Dermis microvascular lymphatic vessel endothelial cell (primary cell): ENCODE measurements at places on chromosomes 3 and 15. TPM values are rescaled to one million over a fixed set of nuclear protein-coding genes. Genes with fewer than 3 reads are reported as not detected.

- no peak for DNase-seq
Observed at GRCh38 chr3:189883113-189883753, 237.5 kb downstream of the P3H2 start.

GRCh38 chr3:37779289-37780152 lies 82.2 kb upstream of the CTDSPL start:
- peak; percentile 75 for DNase-seq

The TMEM212 gene
- not detected in 2 replicates for total RNA-seq

The PSTPIP1 gene
- total RNA-seq: 0.13 and 0.25 TPM in 2 replicates

GRCh38 chr3:187621881-187622280 lies 48.3 kb downstream of the SST start:
- DNase-seq: no peak

The MRAS gene
- 9.4 and 11.4 TPM in 2 replicates for total RNA-seq

DNA sequence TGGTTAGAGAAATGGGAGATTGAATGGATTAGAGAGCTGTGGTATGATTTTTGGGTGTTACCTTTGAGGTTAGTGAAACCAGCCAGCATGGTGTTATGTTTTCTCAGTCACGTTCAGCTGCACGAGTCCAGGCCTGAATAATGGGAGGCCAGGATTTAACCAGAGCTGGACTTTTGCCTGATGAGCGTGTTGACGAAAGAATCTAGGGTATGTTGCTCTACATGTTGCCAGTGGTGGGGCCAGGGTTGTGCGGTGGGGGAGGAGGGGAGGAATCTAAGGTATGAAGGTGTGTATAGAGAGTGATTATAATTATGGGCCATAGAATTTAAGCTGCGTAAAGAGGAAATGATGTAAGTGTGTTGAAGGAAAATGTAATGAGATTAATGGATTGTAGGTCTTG lies 22.8 kb downstream of the MINDY2 start:
- no peak for DNase-seq

DNA sequence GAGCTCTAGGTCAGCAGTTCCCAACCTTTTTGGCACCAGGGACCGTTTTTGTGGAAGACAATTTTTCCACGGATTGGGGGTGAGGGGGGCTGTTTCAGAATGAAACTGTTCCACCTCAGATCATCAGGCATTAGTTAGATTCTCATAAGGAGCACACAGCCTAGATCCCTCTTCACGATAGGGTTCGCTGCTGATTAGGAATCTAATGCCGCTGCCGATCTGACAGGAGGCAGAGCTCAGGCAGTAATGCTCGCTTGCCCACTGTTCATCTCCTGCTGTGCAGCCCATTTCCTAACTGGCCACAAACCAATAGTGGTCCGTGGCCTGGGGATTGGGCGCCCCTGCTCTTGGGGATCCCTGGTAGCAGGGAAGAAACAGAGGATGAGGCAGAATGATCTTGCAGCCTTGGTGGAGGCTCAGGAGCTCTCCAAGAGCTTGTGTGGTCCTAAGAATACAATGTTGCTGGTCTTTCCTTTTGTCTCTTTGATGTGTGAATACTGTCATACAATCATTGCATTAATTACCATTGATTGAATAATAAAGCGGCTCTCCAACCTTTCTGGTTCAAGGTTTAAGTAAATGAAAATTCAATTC lies 183.2 kb downstream of the FNDC3B start:
- DNase-seq: no peak

DNA sequence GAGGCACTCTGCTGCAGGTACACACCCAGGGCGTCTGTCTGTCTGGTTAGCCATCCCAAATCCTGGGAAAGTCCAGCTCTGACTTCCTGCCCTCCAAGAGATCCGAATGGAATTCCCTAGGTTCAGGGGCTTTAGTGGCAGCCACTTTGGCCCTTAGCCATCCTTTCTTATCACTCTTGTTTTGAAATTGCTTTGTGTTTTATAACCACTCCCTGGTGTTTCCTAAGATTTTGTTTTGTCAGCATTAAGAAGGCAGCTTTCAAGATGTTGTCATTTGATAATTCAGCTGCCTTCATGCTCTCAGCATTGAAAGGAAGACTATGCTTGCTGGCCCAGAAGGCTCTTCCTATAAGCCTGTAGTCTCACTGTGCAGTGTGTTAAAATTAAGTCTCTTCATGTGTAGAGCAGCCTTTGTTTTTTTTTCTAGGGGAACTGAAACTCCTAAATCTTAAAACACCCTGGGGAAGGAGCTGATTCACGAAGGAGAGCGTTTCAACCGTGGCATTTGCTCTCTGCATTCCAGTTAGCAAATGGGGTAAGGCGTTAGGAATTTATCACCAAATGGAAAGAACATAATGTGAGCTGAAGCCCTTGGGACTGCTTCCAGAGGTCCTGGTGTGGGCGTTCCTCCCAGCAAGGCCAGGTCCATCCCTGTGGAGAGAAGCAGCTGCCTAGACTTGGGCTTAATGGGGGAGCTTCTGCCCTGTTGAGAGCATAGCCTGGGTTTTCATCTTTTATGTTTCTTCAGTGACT lies 14.2 kb upstream of the CLEC3B start:
- DNase-seq: no peak

GRCh38 chr15:34365836-34366235 lies 1.2 kb downstream of the LPCAT4 start:
- no peak for DNase-seq

The SLC22A13 gene
- total RNA-seq: under 0.01 TPM in 2 replicates

GRCh38 chr3:194401346-194401745 lies 2.3 kb upstream of the GP5 start:
- DNase-seq: no peak

- DNase-seq: no peak
Observed at GRCh38 chr3:143383421-143383820, 263.9 kb downstream of the CHST2 start.

DNA sequence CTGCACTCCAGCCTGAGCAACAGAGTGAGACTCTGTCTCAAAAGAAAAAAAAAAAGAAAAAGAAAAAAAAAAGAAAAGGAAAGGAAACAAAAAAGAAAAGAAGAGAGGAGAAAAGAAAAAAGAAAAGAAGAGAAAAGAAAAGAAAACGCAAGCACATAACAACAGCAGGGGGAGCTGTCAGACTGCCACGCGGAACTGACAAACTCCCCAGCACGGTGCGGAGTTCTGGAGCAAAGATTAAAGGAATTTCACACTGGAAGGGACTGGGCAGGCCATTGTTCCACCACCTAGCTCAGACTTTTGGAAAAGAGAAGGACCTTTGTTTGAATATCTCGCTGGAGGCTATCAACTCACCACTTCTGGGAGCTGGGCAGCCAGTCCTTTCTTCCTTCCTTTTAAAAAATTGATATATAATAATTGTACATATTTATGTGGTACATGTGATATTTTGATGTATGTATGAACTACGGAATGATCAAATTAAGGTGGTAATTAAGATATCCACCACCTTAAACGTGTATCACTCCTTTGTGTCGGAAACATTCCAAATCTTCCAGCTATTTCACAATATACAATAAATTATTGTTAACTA lies 40.5 kb downstream of the DPPA2 start:
- peak; percentile 45 for DNase-seq

The SCAMP5 gene
- total RNA-seq: 13.1 and 18.1 TPM in 2 replicates

DNA sequence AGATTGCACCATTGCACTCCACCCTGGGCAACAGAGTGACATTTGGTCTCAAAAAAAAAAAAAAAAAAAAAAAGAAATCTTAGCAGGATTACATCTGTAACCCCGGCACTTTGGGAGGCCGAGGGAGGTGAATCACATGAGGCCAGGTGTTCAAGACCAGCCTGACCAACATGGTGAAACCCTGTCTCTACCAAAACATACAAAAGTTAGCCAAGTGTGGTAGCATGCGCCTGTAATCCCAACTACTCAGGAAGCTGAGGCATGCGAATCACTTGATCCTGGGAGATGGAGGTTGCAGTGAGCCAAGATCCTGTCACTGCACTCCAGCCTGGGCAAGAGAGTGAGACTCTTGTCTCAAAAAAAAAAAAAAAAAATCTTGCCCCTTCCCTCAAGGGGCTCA lies 40.4 kb downstream of the LIPC start:
- DNase-seq: no peak

- no peak for DNase-seq
Observed at GRCh38 chr3:1138036-1138435, 45.2 kb downstream of the CNTN6 start.

The KIF7 gene
- total RNA-seq: 0.64 and 1.0 TPM in 2 replicates

The GOLGA6L10 gene
- under 0.01 and 0.51 TPM in 2 replicates for total RNA-seq

DNA sequence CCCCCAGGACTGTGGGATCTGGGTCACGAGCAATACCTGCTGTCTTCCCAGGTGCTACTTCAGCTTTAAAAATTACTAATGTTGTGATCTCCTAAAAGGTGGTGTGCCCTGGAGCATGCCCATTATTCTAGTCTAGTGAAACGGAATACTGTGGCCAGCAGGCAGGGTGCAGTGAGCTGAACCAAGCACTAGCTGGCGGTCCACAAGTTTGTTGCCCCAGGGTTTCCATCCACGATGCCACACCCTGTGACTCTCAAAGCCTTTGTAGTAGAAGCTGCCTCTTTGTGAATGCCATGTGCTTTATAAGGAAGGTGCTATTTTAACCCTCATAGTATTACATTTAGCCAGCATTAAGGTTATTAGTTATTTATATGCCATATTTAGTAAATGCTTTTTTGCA lies 49.1 kb downstream of the PXYLP1 start:
- no peak for DNase-seq

GRCh38 chr3:48233542-48233941 lies 7.4 kb upstream of the ZNF589 start:
- DNase-seq: no peak

The MFAP1 gene
- 15.9 and 20.7 TPM in 2 replicates for total RNA-seq

- no peak for DNase-seq
Observed at GRCh38 chr3:107953722-107954121, 137.1 kb downstream of the CD47 start.

The CISH gene
- total RNA-seq: 0.13 and 0.38 TPM in 2 replicates

DNA sequence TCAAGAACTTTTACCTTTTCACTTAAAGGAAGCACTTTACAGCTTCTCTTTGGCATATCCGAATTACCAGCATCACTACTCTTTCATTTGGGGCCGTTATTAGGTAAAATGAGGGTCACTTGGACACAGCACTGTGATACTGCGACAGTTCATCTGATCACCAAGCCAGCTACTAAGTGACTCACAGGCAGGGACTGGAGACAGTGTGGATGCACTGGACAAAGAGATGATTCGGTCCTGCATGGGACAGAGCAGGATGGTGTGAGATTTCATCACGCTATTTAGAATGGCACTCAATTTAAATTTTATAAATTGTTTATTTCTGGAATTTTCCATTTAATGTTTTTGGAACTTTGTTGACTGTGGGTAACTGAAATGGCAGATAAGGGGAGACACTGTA lies 166.9 kb upstream of the IL12A start:
- no peak for DNase-seq

DNA sequence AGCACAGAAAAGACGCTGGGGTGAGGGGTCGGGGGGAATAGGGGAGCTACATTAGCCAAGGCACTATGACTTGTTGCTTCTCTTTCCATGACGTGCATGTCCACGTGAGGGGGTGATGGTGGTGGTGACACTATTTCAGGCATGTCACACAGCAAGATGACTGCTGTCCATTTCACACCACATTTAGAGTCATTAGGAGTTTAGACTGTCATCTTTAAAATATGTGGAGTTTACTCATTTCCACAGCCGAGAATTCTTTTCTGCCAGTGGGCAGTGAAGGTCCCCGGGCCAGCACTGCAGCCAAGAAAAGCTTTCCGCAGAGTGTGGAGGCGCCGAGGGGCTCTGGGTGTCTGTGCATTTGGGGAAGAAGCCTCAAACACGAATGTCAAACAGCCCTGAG lies 954 bp upstream of the DGKG start:
- DNase-seq: no peak

The NEK10 gene
- total RNA-seq: 1.3 and 1.9 TPM in 2 replicates

The UBAP1L gene
- 0.77 and 3.8 TPM in 2 replicates for total RNA-seq

The CIB2 gene
- total RNA-seq: 2.2 and 2.9 TPM in 2 replicates

- no peak for DNase-seq
Observed at GRCh38 chr15:39075756-39076341, 505.0 kb upstream of the THBS1 start.

The CHST13 gene
- not detected in 2 replicates for total RNA-seq

DNA sequence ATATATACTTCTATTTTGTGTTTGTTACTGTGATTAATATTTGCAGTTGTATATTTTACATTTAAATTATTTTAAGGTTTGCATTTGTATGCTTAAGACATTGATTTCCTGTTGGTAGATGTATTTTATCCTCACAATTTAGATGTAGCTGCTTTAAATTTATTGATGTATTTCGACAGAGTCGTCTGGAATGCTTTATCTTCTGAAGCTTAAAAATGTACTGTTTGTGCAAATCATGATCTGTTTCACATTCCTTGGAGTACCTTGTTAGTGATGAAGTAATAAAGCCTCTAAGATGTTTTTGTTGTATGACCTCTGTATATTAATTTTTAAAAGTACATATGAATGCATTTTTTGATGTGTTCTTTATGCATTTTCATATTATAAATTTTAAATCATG lies 1.9 kb downstream of the CHD2 start:
- no peak for DNase-seq

DNA sequence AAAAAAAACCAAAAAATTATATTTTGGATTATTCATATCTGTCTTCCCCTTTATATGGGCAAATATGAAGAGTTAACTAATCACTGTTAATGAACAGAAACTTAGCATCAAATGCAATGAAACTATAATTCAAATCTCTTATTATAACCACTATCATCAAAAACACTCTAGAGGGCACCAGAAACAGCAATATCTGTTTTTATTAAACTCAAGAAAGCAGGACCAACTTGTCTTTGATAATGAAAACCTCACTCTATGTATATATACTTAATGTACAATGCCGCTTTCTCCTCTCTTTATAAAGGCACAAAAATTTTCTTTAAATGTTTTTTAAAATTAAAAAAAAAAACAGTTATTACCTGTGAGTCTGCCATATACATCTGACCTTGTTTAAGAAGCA lies 92.7 kb downstream of the UACA start:
- DNase-seq: no peak

The PATL2 gene
- under 0.01 and 0.13 TPM in 2 replicates for total RNA-seq

The CPLX3 gene
- total RNA-seq: not detected in 2 replicates

DNA sequence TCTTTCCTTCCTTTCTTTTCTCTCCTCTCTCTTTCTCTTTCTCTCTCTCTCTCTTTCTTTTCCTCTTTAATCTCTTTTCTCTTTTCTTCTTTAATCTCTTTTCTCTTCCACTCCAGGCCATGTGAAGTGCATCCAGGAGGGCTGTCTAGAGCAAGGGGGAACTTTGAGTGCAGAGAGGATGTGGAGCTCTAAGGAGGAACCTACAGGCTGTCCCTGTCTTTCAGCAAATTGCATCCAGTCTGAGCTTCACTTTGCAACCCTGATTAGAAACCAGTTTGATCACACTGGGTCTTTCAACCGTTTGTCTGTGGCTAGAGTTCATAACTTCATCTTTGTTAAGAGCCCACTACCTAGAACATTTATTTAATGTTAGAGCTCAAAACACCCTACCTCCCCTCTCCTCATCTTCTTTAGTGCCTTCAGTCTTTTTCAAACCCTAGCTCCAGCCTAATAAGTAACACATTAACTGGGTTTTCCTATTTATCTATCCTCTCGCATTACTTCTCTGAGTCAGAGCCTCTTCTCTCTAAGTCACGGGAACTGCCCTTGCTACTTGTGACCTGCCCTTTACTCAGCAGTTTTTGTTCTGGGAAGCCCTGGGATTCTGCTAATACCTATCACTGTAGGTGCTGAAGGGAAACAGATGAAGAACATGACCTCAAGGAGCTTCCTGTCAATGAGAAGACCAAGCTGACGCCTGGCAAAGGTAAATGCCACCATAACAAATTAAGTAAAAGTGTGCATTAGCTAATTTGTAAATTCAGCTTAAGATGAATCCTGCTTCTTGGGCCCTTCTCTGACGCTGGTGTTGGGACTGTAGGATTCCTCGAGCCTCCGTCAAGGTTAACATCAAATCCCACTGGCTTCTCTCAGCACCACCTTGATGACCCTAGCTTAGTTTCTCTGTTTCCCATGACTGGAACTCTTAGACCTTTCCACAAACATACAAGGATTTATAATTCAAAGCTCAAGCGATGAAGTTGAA lies at the start of gene GCNT3:
Gene GCNT3, plus strand, starts transcription at position 508 of the 985 bp plus-strand sequence. CDS start 6,456 bp downstream, outside the sequence.
- DNase-seq: no peak

The TLR9 gene
- not detected in 2 replicates for total RNA-seq

The SAMMSON gene
- not detected in 2 replicates for total RNA-seq
